ENCODE measurements at places on chromosomes 7 and 10.

GRCh38 chr10:129935102-129935866 is 28.8 kb downstream of the EBF3 start:
- DNase-seq = peak; percentile 46

- DNase-seq = no peak
Observed at GRCh38 chr10:106571192-106571946, 593.1 kb downstream of the SORCS1 start.

DNA sequence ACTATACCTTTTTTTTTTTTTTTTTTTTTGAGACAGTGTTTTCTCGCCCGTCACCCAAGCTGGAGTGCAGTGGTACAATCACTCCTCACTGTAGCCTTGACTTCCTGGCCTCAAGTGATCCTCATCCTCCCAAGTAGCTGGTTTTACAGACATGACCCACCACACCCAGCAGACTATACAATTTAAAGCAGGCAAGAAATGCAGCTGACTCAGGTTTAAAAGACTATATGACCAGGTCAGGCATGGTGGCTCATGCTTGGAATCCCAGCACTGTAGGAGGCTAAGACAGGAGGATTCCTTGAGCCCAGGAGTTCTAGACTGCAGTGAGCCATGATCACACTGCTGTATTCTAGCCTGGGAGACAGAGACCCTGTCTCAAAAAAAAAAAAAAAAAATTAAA is 89.5 kb upstream of the AUTS2 start:
- no peak for DNase-seq

- DNase-seq = no peak
Observed at GRCh38 chr10:97279121-97279815, 13.2 kb downstream of the ARHGAP19 start.

DNA sequence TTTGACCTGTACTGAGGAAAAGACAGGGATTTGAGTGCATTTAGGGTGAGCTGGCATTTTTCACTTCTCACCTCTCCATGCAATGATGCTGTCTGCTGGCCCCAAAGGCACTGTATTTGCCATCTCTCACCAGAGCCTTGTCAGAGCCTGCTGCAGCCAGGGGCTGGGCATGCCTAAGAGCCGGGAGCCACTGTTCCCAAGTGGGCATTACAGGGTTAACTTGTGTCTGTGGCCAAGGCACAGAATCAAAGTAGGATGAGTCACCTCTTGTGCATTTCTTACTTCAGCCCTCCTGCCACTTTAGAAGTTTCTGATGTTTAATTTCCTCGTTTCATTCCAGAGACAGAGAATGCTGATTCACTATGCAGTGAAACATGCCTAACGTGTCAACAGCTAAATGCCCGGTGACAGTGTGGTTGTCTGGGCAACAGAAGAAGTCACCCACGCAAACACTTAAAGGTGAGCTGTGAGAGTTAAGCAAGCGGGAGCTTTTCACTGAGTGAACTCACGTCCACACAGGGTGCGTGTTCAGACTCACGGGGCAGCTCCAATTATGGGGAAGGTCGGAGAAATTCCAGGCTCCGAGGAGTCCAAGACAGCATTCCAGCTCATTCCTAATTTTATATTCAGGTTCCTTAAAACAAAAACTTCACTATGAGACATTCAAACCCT is 57.1 kb upstream of the IGFBP3 start:
- no peak for DNase-seq

DNA sequence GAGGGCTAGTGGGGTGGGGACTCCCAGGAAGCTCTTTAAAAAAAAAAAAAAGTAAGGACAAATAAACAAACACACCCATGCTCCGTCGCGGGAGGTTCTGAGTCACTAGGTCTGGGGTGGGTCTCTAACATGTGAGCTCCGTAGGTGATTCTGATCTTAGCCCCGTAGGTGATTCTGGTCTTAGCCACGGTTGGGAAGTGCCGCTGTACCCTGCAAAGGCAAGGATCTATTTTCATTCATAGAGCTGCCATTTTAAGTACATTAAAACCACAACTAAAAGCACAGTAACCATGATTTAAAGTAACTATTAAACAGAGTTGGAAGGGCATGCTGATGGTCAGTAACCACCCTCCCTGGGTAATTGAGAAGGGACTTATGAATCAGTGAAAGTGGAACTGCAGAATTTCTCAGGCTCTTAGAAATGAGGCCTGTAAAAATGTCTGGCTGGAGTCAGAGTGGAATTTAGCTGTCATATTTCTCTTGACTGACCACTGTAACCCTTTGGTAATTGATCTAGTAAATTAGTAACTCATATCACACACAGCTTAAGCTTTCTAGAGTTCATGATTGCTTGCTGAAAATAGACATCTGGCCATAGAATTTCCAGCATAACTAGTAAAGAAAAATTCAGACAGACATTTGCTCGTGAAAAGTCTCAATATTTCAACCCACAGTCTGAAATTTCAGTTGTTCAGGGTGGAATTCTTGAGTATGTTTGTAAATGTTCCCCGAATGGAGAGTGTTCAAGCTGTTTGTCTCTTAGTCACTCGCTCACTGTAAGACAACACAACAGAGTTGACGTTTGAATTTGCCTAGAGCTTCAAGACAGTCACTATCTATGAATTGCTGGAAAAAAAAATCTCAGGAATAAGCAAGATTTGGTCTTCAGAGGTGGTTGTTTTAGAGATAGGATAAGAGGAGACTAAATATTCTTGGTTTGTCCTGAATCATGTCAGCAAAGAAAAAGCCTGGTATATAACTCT is 34.2 kb upstream of the TCF7L2 start:
- DNase-seq = no peak

DNA sequence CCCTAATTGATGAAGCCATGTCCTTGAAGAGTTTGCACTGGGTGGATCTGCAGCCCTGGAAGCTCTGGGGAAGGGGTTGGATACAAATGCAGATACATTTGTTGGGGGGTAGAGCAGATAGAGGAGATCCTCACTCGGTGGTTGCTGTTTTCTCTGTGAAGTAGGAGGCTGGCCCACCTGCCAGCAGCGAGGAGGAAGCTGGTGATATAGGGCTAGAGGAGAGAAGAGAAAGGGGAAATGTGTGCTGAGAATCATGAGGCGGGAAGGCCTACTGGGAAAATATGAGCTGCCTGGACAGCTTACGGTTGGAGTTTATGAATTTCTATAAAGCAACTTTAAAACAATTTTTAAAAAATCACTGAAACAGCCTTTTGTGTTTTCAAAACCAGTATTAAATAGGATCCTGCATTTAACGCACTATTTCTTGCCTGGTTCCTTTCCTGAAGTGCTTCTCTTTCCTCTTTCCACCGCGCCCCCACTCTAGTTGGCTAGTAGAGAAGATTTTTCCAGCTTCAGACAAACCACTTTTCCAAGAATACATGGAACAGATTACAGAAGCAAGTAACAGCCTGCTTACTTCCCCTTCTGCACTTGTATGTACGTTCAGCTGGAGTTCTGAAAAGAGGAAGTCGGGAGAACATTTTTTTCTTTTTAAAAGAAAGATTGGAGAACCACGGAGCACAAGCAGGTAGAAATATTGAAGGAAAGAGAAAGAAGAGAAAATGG is 100.6 kb upstream of the GLCCI1 start:
- no peak for DNase-seq

DNA sequence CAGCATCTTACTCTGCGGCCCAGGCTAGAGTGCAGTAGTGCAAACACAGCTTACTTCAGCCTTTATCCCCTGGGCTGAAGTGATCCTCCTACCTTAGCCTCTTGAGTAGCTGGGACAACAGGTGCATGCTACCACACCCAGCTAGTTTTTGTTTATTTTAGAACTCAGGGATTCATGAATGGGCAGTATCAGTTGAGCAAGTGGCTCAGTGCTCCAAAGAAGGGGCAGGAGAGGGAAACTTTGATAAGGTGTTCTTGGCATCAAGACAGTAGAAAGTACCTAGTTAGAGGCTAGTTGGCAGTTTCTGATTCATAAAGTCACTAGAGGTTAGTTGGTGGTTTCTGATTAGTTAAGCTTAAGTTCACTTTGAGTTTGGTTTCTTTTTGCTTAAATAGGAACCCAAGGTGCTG is 18.4 kb downstream of the TRIM24 start:
- no peak for DNase-seq

DNA sequence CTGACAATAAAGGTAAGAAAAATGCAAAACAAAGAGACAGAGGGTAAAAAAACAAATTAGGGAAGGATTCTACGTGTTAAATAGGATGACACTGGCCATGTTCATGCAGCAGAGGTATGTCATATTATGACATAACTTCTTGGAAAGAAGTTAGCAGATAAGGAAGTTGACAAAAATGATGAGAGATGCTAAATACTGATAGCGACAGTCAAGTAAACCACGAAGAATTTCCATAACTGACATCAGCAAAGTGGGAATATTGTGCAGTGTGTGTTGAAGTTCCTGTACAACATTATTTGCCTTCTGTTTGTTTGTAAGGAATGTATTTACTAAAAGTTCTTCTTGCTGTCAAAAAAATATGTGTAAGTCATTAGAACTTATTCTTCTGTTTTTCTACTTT is 29.5 kb downstream of the MDH2 start:
- no peak for DNase-seq

- no peak for DNase-seq
Observed at GRCh38 chr10:29452546-29452945, 163.7 kb downstream of the LYZL1 start.

DNA sequence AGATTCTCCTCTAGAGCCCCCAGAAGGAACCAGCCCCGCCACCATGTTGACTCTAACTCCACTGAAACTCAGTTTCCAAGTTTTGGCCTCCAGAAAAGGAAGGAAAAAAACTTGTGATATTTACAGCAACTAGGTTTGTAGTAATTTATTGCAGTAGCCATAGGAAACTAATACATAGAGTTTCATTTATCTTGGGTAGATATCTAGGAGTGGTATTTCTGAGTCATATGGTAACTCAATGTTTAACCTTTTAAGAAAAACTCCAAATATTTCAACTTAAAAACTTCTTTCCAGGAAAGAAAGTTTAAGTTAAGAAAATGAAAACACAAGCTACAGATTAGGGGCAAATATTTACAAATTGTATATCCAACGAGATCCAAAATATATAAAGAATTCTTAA is 576.7 kb downstream of the KCNMA1 start:
- no peak for DNase-seq

- DNase-seq = no peak
Observed at GRCh38 chr10:121956111-121957061, 18.6 kb downstream of the NSMCE4A start.

GRCh38 chr10:74593470-74593869 is 232.9 kb upstream of the KAT6B start:
- no peak for DNase-seq

GRCh38 chr7:90025771-90026170 is 128.5 kb upstream of the STEAP1 start:
- no peak for DNase-seq

DNA sequence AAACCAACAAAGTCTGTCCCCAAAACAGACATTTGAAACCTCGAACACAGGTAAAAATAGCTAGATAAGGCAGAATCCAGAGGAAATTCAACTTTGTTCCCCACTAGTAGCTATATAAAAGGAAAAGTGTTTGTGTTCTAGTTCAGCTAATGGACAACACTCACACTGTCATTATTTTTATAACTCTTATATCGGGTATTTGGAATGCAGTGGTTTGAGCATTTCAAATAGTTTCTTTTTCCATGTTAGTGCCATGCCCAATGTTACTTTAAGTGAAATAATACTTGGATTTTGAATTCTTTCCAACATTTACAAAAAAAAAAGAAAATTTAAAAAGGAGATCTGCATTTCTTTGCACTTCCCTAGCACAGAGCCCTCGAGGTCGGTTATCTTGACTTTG is 213.6 kb downstream of the DOCK4 start:
- no peak for DNase-seq
